ENCODE measurements at places on chromosomes 16 and 17.
A peak's percentile ranks its signal among the peaks of the same experiment; 100 is the strongest.

GRCh38 chr17:45743626-45744326 lies 40.3 kb upstream of the CRHR1 start:
- no peak for DNase-seq

GRCh38 chr16:70653406-70653805 lies 7.0 kb downstream of the IL34 start:
- no peak for DNase-seq

GRCh38 chr17:81923302-81924260 lies 4.0 kb downstream of the MAFG start:
- no peak for DNase-seq

DNA sequence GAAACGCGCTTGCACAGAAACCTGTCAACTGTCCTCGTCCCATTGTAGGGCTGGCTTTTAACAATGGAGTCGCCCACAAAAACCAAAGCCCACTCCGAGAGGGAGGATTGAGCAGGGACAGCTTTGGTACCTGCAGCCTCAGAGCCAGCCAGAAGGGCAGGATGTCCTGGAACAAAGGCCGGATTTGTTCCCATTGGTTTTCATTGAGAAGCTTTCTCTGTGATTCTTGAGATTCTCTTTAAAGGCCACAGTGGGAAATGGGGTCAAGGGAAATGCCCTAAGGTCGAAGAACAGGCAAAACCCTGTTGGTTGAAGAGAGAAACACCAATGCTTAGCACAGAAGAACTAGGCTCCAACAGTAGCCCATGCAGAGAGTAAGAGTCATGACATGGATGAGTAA lies 65.4 kb downstream of the C16orf78 start:
- no peak for DNase-seq

- DNase-seq, result no peak
Observed at GRCh38 chr16:71846431-71846830, 655 bp downstream of the ATXN1L start.

DNA sequence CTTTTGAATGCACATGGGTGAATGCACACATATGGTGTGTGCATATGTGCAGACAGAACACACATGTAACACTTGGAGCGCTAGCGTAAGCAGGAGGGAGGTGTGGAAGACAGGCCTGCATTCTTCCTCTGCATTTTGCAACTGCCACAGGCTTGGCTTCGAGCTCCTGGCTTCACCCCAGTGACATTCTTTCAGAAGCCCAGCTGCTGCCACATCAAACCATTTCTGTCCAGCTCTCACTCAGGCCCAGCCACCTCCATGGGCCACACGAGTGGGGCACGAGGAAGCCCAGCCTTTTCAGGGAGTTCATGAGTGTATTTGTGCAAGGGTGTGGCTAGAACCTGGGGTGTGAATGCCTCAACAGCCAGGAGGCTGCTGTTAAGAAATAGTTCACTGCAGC lies 18.8 kb downstream of the LGALS3BP start:
- no peak for DNase-seq

- DNase-seq, result peak; percentile 38
Observed at GRCh38 chr17:7435676-7436555, 681 bp downstream of the TMEM102 start.

DNA sequence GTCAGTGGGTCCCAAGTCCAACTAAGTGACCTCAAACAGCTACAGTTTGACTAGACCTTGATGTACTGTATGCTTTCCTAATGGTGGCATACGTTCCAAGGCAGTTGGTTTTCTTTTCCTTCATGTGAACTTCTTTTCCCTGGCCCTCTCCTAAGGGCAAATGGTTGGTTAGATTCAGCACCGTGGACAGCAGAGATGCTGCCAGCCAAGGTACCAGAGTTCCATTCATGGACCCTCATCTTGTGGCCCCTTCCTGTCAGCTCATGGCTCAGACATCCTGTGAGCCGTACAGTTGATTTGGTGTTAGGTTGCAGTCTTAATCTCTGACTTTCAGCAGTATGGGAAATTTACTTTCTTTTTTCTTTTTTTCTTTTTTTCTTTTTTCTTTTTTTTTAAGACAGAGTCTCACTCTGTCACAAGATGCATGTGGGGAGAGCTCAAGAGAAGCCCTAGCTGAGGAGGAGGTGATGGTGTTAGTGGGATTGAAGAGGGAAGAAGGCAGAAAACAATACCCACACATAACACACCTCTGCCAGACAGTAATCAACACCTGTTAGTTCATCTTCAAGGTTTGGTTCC lies 122.4 kb downstream of the USP31 start:
- no peak for DNase-seq

DNA sequence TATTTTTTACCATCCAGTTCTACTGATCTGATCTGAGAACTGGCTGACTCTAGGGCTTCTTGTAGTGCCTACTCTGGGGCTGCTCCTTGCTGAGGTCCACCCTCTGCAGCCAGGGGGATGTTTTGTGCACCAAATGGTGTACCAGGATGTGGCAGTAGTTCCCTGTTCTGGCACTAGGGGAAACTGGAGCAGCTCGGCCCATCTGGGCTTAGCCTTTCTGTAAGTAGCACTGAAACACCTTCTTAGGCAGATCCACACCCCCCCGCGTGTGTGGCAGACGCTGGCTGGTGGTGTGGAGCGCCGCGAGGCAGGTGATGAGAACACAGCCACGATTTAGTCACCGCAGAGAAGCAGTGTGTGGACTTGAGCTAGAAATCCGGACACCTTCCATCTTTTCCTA lies 17.0 kb downstream of the DUSP14 start:
- DNase-seq, result no peak

GRCh38 chr17:56603486-56604238 lies 10.2 kb downstream of the NOG start:
- DNase-seq, result no peak

GRCh38 chr16:88318521-88318920 lies 64.2 kb upstream of the ZNF469 start:
- DNase-seq, result no peak

DNA sequence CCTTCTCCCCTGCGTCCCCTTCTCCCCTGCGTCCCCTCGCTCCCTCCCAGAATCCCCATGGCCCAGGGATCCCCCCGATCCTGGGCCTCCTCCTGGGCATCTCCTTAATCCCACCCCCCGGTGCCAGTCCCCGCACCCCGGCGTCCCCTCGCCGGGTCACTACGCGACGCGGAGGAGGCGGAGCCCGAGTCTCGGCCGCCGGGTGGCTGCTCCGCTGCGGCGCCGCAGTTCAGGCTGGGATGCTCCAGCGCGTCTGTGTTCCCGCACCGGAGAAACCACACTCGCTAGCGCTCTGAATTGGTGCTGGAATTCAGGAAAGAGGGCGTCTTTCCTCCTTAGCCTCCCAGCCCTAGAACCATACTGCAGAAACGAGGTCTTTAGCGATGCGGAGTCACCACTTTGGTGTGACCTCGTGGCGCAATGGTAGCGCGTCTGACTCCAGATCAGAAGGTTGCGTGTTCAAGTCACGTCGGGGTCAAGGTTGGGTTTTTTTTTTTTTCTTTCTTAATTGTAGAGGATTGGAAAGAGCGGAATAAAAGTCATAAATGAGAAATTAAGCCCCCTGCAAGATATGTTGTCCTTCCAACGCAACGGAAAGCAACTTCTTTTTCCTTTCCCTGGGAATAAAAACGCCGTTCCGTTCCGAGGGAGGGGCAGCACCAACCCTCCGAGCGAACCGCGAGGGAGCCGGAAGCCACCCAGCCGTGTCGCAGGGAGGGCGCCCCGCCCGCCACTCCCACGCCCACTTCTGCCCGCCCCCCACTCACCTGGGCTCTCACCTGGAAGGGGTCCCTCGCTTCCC lies 25.7 kb upstream of the SLC47A1 start:
- peak; percentile 67 for DNase-seq

GRCh38 chr16:15552507-15552906 lies 90.4 kb downstream of the MARF1 start:
- no peak for DNase-seq

- no peak for DNase-seq
Observed at GRCh38 chr17:6910987-6911603, 79.6 kb upstream of the TEKT1 start.

DNA sequence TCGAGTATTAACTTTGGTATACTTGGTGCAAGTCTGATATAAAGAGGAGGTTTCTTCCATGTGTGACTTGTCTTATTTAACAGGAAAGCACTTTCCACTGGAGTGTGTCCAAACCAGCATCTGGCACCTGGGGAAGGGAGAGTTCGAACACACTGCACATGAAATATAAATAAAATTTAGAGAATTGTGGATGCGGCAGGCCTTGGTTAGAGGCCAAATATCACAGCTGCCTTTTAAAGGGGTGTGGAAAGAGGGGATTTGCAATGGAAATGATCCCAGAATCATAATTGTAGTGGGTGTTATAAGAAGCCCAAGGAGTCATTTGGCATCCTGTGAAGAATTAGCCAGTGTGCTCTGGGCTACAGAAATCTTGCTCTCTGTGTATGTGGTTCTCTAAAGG lies 4.3 kb upstream of the NXN start:
- no peak for DNase-seq

- DNase-seq, result no peak
Observed at GRCh38 chr17:75315541-75316243, 26.5 kb upstream of the SLC25A19 start.

- no peak for DNase-seq
Observed at GRCh38 chr16:81710596-81710995, 68.5 kb upstream of the PLCG2 start.

Data from activated CD8-positive, alpha-beta memory T cell treated with anti-CD3 and anti-CD28 coated beads for 1 hour (primary cell).